Femur (tissue), 1 donor: ENCODE measurements at places on chromosomes 12 and 14.

DNA sequence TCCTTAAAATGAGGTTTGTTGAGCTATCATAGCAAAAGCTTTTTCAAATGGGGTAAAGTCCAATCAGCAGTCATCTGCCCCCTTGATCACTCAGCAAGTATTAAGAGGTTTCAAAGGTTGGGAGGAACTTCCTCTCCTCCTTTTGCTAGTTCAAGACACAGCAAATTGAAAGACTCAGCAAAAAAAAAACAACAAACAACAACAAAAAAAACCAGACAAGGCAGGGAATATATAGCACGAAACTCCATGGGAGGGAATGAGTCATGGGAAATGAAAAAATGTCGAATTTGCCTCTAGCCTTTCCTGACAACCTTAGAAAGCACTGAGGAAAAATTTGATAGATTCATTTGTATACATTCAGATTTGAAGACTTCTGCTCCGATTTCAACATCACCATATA lies 1.6 kb upstream of the SLC7A8 start:
- no peak for DNase-seq

DNA sequence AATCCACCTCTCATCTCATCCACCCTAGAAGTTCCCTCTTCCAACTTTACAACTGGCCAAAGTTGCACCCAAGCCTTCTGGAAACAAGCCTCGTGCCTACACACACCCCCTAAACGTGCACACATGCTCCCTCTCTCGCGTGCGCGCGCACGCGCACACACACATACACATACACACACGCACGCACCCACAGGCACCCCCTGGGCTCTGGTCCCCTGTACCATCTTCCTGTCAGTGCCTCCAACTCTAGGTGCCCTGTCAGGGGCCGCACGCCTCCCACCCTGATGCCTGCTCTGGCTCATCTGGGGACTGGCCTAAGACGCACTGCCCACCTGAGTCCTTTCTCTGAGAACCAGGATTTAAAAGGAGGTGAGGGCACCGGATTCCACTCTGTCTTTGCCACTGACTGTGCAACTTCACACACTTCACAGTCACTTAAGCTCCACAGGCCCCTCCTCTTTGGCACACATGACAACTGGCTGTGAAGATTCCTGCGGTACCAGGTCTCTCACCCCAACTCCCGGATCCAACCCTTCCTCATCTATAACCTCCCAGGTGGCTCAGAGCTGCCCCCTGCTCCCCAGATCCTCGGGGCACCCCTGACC lies 45.5 kb downstream of the TESC start:
- DNase-seq = no peak

DNA sequence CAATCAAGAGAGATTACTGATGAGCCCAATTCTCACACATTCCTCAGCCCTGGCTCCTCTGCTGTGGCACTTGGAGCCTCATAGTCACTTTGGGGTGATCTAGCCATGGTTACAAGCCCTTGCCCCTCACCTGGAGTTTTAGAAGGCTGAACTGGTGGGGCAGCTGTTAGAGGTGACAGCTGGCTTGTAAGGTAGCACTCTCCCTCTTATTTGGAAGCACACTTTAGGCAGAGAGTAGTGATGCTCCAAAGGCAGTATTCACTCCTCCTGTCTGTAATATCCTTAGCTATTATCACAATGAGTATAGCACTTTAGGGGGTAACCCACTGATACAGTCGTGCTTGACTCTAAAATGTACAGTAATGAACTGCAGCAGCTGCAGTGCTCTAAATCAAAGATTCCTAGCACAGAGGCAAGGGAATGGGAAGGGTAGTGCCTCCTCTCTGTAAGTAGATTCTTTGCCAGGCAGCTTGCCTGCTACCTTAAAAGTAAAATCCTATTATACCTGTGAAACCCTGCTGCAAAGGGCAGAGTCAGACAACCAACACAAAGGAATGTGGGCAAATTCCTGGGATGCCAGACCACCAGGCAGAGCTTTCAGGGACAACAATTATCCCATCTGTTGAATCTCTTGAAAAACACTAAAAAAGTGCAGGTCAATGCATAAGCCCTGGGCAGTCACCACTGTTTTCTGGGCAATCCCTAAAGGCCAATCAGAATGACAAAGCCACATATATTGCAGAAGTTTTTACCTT lies 336.3 kb downstream of the NOVA1 start:
- DNase-seq = no peak

DNA sequence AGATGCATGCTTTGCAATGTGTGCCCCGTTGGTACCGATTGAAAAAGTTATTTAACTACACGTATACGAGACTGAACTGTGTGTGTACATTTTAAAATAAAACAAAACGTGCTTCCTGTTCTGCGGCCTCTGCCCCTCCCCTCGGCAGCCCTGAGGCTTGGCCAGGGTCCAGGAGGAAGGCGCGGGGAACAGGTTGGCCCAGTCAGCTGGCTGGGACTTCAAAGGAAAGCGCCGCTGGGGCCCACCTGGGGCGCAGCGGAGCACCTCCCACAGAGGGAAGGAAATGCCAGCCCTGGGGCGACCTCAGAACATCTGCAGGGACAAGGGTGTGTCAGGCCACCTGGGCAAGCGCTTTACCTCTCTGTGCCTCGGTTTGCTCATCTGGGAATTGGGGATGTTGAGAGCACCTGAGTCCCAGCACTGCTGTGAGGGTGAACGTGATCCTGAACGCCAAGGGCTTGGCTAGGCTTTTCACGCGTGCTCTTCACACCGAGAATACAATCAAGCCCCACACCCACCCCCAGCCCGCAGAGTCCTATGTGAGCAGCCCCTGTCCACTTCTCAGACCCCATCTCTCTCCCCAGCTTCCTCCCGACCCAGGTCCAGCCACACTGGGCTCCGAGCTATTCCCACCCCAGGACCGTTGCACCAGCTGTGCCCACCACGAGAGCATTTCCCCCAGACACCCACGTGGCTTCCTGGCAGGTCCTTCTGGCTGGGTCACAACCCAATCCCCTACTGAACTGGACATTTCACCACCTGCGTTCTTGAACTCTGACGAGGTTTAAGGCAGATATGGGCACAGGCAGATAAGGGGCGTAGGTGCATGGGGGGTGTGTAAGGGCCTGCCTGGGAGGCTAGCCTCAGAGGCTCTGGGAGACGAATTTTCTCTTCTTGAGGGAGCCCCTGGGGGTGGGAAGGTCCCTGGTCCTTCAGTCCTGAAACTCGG lies 41.9 kb upstream of the NCOR2 start:
- peak; percentile 84 for DNase-seq

GRCh38 chr12:121812320-121812871 lies 8.6 kb downstream of the SETD1B start:
- peak; percentile 80 for DNase-seq

DNA sequence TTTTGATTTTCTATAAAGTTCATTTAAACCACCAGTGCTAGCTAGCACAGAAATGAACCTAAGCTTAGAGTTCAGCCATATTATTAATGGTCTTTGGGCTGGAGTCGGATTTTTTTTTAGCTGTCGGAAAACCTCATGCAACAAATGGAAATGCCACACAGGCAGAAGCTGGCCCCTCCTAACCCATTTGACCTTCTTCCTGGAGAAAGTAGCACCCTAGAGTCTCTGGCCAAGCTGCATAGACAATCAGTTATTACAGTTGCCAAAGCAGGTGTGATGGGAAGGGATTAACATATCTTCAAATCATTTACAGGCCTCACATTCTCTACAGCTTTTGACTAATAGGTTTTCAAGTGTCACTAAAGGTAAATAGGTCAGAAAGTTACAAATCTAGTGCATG lies 49.4 kb downstream of the PTPRQ start:
- no peak for DNase-seq

- no peak for DNase-seq
These were observed 2.1 kb downstream of the FBXO21 start for GRCh38 chr12:117188121-117188665.

DNA sequence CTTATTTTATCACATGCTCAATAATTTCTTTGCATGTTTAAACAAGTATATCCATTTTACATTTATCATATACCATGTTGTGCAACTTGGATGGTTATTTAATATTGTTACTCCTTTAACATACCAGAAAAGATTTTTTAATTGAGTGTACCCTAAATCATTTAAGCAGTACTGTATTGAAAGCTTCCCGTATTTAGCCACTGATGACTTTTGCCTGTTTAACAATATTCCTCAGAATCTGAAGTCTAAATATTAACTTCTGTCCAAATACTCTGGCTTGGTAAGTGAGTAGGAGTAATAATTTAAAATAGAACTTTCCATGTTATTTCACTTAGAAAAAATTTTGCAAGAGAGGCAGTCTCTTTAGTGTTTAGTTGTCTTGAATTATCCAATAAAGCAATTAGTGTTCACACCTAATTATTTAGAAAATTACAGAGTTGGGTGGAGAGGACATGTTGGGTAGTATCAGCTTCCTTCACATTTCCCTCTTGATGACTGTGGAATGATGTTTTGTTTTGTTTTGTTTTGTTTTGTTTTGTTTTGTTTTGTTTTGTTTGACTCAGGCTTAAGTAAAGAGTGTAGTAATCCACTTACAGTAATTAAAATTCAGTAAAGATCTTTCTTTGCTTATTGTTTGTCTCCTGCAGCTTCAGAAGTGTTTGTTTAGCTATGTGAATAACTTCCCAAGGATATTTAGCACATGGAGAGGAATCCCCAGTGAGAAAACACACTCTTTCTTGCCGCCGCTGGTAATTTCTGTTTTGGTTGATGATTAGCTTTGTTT lies 59.5 kb downstream of the DAAM1 start:
- no peak for DNase-seq

- DNase-seq = no peak
These were observed 760.4 kb upstream of the TBX3 start for GRCh38 chr12:115444346-115444745.

- DNase-seq = no peak
These were observed 26.9 kb downstream of the CLEC6A start for GRCh38 chr12:8482571-8483061.

DNA sequence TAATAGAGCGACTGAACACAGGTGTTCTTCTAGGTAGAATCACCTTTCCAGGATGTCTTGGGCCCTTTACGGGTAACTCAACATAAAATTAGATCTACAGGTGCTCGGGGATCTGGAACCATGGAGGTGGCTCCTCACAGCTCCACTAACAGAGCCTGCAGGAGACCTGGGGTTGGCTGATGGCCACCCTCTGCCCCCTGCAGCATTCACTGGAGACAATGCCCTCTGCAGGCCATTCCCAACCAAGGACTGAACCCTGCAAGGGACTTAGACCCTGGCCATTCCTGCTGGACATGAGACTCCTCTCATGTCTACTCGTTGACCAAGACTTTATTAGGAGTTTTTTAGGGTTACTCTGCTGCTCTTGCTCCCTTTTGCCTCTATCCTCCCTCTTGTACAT lies 58.5 kb upstream of the PPP4R3A start:
- no peak for DNase-seq

DNA sequence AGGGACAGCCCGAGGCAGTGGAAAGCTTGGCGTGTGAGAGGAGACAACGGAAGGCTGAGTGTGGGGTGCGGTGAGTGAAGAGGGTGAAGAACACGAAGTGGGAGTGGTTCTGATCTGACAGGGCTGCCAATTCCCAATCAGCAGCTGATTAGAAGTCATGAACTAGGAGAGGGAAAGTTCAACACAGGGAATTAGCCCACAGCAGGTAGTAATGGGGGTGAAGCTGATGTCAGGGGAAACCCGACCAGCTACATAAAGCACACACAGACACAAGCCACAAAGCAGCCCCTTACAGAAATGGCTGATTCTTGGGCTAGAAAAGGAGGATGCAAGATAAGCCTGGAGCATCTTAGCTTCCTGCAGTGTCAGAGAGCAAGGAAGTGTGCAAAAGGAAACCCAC lies 47.5 kb upstream of the TCL1A start:
- DNase-seq = no peak

DNA sequence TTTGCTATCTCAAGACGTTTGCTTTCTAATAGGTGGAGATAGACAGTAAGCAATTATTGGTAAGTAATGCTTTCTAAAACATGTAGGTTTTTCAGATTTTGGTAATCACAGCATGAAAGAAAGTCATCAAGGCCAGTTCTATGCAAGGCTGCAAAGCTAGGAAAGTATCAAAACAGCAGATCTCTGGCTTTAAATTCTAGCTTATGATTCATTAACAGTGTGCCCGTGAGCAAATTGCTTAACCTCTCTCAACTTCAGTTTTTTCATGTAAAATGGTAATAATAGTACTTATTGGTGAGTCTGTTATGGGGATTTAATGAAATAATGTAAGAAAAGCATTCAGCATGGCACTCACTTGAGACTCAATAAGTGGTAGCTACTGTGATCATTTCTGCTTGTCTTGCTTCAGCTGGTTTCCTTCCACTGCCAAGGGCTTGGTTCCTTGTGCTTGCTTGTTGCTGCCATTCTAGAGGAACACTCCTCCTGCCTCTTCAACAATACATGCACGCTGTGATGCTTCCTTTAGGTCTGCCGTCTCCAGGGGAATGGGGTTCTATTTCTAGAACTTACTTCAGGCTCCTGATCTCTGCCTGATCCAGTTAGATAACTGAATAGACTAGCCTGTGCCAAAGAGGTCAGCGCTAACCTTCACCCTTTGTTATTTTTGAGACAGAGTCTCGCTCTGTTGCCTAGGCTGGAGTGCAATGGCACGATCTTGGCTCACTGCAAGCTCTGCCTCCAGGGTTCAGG lies 88.4 kb downstream of the CAND1 start:
- no peak for DNase-seq

- no peak for DNase-seq
These were observed 96.5 kb upstream of the DAAM1 start for GRCh38 chr14:59091976-59092375.
